ENCODE measurements at places on chromosomes 2 and 18. TPM values are rescaled to one million over a fixed set of nuclear protein-coding genes. Genes with fewer than 3 reads are reported as not detected.

DSC2 gene
- 3.3 TPM for total RNA-seq

DSG1 gene
- not detected for total RNA-seq

CCDC148 gene
- 2.0 TPM for total RNA-seq

UGT1A3 gene
- total RNA-seq: not detected

TTC21B gene
- total RNA-seq: 58.8 TPM

SLC9A4 gene
- total RNA-seq: not detected

CFAP221 gene
- 0.30 TPM for total RNA-seq

NDC80 gene
- total RNA-seq: 3.7 TPM

ANKRD62 gene
- total RNA-seq: not detected

LRRTM4 gene
- 2.9 TPM for total RNA-seq

ATP6V1C2 gene
- 0.66 TPM for total RNA-seq

EIF2B4 gene
- 69.0 TPM for total RNA-seq

RUFY4 gene
- not detected for total RNA-seq

DPYSL5 gene
- not detected for total RNA-seq

CELF4 gene
- total RNA-seq: not detected

FLACC1 gene
- 0.98 TPM for total RNA-seq

TNS1 gene
- total RNA-seq: 648 TPM

TMEM169 gene
- total RNA-seq: 2.7 TPM

CXXC1 gene
- 81.0 TPM for total RNA-seq

MBD1 gene
- total RNA-seq: 78.5 TPM

ESPNL gene
- not detected for total RNA-seq

ZNF407 gene
- total RNA-seq: 22.8 TPM

LYPD6 gene
- 2.4 TPM for total RNA-seq

ACKR3 gene
- 52.4 TPM for total RNA-seq

RNF152 gene
- total RNA-seq: 11.8 TPM

MSTN gene
- 0.90 TPM for total RNA-seq

TNFRSF11A gene
- 10.5 TPM for total RNA-seq

AQP4 gene
- total RNA-seq: not detected

DLX2 gene
- not detected for total RNA-seq

LTBP1 gene
- 29.4 TPM for total RNA-seq

SLC16A14 gene
- total RNA-seq: 7.5 TPM

SPHKAP gene
- total RNA-seq: not detected

Measured in tibial nerve (tissue), 4 donors.